ENCODE measurements at places on chromosomes 12 and 14.

GRCh38 chr12:46266382-46266791, 2.5 kb downstream of the SLC38A1 start:
- peak; percentile 36 for DNase-seq

DNA sequence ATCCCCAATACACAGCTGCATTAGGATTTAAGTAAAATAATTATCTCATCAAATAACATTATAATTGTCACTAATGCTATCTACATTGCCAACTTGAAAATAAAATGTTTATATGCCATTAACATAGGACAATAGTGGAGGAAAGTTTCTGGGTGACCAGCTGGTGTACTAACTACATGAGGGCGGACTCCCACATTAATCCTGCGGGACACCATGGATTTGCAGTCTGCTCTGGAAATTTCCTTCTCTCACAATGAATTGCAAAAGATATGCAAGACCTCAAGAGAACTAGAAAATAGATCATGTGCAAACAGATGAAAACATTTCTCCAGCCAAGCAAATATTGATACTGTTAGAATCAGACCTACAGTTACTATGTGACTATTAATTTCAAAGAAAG, 390.1 kb downstream of the NAV3 start:
- no peak for DNase-seq

DNA sequence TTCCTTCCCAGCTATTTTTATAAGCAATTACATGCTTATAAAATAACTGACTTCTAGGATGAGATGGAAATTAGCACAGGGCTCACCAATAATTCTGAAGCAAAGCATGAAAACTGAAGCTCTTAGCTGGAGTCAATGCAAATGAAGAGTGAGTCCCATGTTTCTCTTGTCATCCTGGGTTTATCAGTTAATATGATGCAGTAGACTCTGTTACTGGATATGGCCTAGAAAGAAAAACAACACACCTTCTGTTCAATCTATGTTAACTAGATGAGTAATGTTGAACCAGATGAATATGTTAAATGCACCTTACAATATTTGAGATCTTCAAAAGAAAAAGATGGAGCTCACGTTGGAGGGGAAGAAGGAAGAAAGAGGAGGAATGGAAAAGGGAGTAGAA, 229.4 kb downstream of the DUSP6 start:
- DNase-seq, result no peak

DNA sequence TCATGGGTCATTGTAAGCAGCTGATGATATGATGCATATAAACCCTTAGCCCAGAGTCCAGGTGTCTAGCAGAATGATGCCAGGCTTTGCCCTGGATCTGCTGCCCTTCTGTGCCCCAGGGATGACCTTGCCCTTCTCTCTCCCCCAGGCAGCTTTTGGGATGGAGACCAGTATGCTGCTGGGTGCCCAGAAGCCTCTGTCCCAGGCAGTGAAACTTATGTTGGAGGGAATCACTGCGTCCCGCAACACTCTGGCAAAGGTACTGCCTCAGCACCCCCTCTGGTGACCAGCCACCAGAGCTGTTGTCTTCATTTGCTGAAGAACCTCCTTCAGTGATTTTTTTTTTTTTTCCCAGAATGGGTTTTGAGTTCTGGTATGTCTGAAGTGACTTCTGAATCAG, 23.3 kb downstream of the CYP46A1 start:
- DNase-seq, result no peak

DNA sequence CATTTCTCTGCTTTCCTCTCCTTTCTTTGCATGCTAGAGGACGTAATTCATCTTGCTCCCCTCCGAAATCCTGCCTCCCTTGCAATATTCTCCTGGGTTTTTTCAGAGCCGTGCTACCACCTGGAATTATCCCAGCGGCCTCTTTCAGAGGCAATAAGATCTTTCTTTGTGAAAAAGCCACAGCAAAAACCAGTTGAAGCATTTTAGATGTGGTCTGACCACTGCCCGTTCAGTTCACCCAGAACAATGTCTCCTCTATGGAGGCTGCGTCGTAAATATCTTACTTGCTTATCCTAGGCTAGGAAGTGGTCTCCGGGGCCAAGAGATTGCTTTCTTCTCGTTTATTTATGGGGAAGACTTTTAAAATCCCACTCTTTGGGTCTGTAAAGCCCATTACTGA, 85.8 kb downstream of the TBX5 start:
- no peak for DNase-seq

DNA sequence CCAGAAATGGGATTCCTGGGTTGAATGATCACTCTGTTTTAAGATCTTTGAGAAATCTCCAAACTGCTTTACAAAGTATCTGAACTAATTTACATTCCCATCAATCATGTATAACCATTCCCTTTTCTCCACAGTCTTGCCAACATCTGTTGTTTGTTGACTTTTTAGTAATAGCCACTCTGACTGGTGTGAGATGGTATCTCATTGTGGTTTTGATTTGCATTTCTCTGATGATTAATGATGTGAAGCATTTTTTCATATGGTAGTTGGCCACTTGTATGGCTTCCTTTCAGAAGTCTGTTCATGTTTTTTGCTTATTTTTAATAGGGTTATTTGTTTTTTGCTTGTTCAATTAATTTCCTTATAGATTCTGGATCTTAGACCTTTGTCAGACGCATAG, 211.8 kb upstream of the AVPR1A start:
- no peak for DNase-seq

GRCh38 chr12:1573960-1574864, 20.2 kb downstream of the FBXL14 start:
- DNase-seq, result no peak

DNA sequence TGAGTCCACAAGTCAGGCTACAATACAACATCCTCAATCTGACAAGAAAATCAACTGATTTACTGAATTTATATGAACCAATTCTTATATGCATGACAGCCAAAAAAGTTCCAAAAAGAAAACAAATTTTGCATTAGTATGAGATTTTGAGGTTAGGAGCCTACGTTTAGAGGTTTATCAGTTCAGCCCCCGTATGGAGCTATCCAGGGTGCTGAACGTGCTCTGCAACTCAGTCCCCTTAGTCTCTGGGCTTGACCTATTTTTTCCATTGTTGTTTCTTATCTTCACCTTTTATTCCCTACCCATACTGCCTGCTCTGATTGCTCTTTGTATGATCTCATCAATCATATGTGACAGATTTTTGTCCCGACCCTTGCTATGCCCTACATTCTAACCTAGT, 693.0 kb downstream of the NRXN3 start:
- no peak for DNase-seq

DNA sequence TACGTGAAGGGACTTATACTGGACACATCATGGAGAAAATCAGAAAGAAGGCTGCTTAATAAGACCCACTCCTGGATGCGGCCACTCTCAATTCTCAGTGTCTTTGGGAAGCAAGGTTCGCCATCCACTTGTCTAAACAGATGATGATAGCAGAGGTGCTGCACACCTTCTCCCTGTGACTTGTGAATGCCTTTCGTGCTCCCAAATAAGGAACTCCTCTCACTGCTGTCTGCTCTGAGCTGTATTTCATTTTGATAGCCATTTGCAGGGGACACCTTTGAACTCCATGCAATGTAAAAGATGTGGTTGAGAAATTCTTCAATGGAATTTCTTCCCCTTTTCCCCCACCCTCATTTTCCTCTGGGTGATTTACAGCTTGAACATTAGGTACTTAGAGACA, 11.6 kb downstream of the RMST start:
- DNase-seq, result no peak

DNA sequence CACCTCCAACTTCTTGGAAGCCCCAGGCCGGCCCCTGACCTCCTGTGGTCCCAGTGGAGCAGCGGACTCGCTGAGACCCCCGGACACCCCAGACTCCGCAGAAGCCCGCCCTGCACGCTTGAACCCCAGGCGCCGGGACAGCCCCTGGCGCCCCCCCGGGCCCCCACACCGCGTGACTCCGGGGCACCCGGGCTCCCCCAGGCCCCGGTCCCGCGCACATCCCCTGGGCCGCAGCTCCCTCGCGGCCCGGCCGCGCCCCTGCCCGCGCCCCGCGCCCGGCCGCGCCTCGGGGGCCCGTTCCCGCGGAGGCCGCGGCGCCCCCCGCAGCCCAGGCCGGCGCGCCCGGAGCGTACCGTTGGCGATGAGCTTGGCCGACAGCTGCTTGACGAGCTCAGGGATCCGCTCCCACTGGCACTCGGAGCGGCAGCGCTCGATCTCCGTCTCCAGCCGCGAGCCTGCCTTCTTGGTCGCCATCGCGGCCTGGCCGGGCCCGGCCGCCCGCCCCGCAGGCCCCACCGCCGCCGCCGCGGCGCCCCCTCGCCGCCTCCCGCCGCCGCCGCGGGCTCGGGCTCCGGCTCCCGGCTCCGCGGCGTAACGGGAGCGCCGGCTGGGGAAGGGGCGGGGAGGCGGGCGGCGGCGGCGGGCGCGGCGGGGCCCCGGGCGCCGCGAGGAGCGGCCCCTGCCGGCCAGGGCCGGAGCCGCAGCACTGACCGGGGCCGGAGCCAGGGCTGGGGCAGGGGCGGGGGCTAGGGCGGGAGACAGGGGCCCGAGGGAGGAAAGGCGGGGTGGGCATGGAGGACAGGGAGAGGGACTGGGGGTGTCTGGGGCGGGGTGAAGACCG, at the start of gene TTC7B:
Gene TTC7B (minus strand): TSS at position 609 of the 841 bp plus-strand sequence. CDS start 135 bp downstream, at position 474.
- DNase-seq, result peak; percentile 29

- DNase-seq, result no peak
Observed at GRCh38 chr14:32211068-32211404, 8.0 kb upstream of the RNU6-8 start.

GRCh38 chr14:78329371-78329770, 159.2 kb downstream of the NRXN3 start:
- no peak for DNase-seq

- DNase-seq, result no peak
Observed at GRCh38 chr14:94383777-94384176, 4.6 kb downstream of the SERPINA1 start.
